ENCODE measurements at places on chromosomes 1 and 21. TPM values are rescaled to one million over a fixed set of nuclear protein-coding genes. Genes with fewer than 3 reads are reported as not detected.

ACTL8 gene
- not detected for total RNA-seq

DNA sequence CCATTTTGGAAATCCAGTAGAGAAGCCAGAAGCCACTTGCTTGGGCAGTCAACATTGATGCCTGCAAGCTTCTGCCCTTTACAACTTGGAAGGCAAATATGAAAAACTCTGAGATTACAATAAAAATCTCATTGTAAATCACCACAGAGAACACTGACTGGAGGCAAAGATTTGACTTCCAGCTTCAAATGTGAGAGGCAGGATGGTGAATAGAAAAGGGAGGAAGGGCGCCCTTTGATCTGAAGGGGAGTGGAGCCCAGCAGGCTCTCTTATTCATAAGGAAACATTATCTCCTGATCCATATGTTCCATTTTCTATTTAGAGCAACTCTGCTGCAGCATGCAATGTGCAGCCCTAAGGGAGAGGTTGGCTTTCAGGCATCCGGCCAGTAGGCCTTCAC, 348.3 kb downstream of the AJAP1 start:
- H3K36me3 ChIP-seq, result no peaks in the 10 kb centered on the region
- no peaks in the 10 kb centered on the region for H3K4me1 ChIP-seq
- no peaks in the 10 kb centered on the region for H3K27me3 ChIP-seq
- DNase-seq, result no peak
- no peak overlapping the region for H3K4me3 ChIP-seq

DDI2 gene
- total RNA-seq, result 14.7 TPM

DNA sequence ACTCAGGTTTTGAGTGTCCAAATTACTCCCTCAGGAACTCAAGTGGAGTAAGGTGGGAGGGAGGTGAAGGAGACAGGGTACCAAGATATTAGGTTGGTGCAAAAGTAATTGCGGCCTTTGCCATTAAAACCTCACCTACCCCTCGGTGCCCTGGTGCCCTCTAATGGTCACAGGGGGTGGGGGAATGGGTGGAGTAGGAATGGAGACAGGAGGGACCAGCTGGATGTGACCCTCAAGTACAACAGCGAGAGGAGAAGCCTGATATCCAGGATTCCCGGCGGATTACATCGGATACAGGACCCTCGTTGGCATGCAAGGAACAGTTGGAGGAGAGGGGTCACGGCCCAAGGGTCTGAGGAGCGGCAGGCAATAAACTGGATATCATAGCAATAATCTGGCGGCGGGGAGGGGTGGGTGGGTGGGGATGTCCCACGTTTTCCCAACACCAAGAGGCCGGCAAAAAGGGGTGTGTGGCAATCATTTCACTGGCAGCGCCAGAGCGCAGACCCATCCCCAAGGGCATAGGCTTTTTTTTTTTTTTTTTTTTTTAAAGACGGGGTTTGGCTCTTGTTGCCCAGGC, 4.3 kb upstream of the ZBTB7B start:
- no peaks in the 10 kb centered on the region for H3K36me3 ChIP-seq
- H3K4me1 ChIP-seq, result peaks cover 36% of the 10 kb centered on the region
- no peak for DNase-seq
- no peak overlapping the region for H3K27ac ChIP-seq

TSSK3 gene
- 2.4 TPM for total RNA-seq

GRCh38 chr1:172826096-172826741, 167.3 kb downstream of the FASLG start:
- H3K27me3 ChIP-seq, result no peaks in the 10 kb centered on the region
- H3K4me3 ChIP-seq, result no peak overlapping the region
- peak; percentile 76 for DNase-seq
- no peaks in the 10 kb centered on the region for H3K4me1 ChIP-seq
- no peak overlapping the region for H3K27ac ChIP-seq

PTGS2 gene
- total RNA-seq, result 4.3 TPM

PLEKHN1 gene
- not detected for total RNA-seq

- DNase-seq, result peak; percentile 85
- H3K4me1 ChIP-seq, result no peaks in the 10 kb centered on the region
- H3K27ac ChIP-seq, result peak overlapping the region; percentile 71
- H3K4me3 ChIP-seq, result no peak overlapping the region
These were observed 351.3 kb upstream of the SGIP1 start for GRCh38 chr1:66182551-66183178.

- DNase-seq, result no peak
- H3K36me3 ChIP-seq, result no peaks in the 10 kb centered on the region
- no peak overlapping the region for H3K27ac ChIP-seq
- no peaks in the 10 kb centered on the region for H3K27me3 ChIP-seq
- no peaks in the 10 kb centered on the region for H3K4me1 ChIP-seq
- no peak overlapping the region for H3K4me3 ChIP-seq
These were observed 71.1 kb downstream of the NIBAN1 start for GRCh38 chr1:184903111-184903692.
